ENCODE measurements at places on chromosomes 7 and 10.
A peak's percentile ranks its signal among the peaks of the same experiment; 100 is the strongest.

DNA sequence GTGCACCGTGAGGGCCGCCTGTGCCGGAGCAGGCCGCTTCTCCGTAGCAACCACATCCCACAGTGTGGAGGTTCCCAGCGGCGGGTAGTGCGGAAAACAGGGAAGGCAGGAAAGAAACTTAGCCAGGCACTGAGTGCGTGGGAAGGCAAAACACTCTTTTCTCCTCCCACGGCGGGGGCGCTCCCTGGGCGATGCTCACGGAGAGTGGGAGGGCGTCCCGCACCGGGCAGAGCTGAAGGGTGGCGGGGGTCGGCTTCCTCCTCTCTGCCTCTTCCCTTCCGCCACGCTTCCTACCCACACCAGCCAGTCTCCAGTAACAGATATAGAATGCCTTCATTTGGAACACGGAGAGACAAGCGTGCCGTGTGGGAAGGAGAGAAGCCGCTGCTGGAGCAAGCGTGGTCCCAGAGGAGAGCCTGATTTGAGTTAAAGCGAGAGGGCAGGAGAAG lies 252.5 kb downstream of the PAXIP1 start:
- no peak for DNase-seq

DNA sequence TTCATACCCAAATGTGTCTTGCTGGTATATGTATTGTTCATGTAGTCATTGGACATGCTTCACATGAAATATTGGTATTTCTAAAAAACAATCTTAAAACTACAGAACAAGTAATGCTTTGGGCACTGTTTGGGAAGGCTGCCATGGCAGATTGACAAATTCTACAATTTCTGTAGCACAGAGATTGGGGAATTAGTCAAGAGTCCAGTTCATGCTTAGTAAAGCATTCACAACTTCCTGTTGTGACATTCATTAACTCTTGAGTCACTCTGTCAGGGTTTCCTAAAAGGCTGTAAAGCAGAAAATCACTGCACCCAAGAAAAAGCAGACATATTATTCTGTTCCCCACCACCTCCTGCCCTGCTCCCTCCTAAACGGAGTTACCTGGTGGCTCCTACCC lies 398.9 kb downstream of the PHTF2 start:
- DNase-seq = no peak

DNA sequence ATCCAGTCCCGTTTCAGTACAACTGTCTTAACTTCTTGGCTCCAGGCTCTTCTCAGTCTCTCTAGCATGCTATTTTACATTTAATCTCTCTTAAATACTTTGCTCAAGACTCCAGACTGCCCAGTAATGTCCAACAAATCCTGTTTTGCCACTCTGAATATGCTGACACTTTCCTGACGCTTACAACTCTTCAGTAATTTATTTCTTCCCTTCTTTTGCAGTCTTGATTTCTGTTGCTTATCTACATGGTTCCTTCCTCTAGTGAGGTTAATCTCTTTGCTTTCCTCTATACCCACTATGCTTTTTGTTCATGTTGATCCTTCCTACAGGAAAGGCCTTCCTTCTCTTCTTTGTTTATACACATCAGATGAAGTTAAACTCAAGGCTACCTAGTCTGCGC lies 23.7 kb downstream of the UMAD1 start:
- DNase-seq = no peak

DNA sequence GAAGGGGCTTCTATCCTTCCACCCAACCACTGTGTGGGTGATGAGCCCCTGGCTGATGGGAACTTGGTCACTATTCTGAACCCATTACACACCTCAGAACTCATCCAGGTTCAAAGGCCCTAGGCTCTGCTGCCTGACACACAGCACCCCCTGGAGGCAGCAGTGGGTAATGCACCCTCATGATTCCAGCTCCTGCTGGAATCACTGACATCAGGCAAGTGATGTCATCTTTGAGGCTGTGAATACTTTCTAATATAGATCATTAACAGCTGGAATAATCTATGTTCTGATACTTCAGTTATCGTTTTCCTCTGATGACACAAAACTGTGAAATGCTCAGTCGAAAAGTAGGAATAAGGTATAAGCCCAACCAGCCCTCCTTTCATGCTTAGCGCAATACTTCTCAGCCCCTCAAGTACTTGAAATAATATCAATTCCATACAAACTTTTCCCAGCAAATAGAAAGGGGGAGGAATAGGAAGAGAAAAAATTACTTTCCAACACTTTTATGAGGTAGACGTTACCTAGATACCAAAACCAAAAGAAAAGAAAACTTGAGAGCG lies 7.5 kb upstream of the RBP3 start:
- DNase-seq = no peak

- DNase-seq = no peak
Measured at GRCh38 chr10:49113741-49114141, 1.6 kb downstream of the VSTM4 start.

GRCh38 chr10:120505056-120505455 lies 48.0 kb downstream of the PLPP4 start:
- no peak for DNase-seq

DNA sequence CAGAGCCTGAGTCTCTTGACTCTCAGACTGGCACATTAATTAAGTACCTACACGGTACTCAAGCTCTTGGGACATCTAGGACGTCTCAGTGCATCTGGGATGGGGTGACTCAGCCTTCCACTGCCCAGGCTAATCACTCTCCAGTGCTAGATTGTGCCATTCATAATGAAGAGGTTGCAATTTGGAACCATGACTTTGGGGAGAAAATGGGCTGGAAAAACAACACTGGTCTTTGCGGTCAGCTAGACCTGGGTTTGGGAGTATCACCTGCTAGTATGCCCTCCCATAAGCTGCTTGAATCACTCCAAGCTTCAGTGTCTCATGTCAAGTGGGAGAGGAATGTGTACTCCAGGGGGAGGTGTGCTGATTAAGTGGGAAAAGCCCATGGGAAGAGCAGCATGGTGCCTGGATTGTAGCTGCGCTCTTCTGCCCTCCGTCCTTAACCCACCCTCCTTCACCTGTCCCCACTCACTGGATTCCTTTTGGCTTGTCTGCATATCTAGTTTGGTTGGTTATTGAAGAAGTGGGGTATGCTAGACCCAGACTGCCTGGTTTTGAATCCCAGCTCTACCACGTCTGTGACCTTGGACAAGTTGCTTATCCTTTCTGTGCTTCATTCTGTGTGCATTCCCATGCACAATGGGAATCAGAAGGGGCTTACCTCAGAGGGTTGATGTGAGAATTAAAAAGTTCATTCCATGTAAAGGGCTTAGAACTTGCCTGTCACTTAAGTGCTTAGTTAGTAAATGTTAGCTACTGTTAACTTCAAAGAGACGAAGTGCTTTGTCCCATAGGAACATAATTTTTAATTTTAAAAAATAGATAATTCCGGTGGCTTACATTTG lies 3.8 kb downstream of the NFE2L3 start:
- DNase-seq = peak; percentile 89

DNA sequence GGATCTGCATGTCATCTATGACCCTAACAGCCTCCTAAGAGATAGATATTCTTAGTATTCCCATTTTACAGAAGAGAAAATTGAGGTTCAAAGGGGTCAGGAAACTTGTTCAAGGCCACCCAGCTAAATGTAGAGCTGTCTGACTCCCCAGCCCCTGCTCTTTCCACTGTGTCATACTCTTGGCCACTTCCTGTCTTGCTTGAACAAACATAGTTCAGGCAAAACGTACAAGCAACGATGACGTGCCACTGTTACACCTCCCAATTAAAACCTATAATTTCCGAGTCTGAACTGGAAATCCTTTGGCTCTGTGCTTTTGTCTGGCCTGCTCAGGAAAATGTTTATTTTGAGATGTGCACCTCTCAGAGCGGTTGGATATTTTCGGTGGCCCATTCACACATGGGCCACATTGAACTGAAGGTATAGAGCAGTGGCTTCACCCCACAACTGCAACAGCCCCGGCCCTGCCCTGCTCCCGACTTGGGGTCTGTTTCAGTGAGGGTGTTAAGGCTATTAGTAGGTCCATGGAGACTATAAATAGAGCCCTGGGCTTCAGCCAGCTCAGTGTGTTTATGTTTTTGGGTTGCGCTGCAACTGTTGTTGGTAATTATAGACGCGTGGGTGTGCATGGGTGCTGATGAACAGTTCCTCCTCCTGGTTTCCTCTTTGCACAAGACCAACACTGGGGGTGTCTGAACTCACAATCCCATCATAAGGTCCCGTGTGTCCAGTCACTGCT lies 172.3 kb upstream of the ADO start:
- DNase-seq = no peak

- no peak for DNase-seq
Measured at GRCh38 chr10:130160775-130161174, 24.6 kb downstream of the GLRX3 start.

DNA sequence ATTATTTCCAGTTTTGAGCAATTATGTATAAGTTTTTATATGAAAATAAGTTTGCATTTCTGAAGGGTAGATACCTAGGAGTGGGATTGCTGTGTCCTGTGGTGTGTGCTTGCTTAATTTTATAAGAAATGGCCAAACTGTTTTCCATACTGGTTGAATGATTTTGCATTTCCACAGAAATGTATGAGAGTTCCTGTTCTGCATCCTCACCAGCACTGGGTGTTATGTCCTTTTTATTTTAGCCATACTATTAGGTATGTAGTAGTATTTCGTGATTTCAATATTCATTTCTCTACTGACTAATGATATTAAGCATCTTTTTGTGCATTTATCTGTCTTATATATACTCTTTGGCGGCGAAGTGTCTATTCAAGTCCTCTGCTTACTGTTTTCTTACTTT lies 22.3 kb downstream of the CAPZA2 start:
- no peak for DNase-seq

DNA sequence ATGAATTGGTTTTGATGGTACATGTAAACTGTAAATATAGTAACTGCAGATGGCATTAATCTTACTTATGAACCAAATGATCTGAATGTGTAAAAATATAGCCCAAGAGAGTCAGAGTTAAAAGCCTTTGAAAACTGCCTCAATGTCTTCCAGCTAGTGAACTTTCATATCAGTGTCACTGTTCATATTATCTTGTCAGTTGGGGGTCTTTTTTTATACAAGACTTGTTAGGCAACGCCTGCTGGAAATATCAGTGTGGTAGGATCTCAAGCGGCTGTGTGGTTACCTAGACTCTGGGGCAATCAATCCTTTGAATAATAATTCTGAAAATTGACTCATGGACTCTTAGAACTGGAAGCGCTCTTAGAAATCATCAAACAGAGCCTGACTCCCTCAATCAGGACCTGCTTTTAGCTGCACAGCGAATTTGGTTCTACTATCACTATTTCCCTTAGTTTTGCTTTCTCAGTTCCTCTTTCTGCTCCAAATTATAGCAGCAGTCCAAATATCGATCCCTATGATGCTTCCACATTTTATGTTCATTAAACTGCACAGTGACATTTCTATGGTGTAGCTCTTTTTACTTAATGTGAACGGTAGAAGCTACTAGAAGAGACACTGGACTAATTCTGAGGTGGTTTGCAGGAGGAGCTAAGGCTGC lies 100.1 kb upstream of the COL1A2 start:
- no peak for DNase-seq

DNA sequence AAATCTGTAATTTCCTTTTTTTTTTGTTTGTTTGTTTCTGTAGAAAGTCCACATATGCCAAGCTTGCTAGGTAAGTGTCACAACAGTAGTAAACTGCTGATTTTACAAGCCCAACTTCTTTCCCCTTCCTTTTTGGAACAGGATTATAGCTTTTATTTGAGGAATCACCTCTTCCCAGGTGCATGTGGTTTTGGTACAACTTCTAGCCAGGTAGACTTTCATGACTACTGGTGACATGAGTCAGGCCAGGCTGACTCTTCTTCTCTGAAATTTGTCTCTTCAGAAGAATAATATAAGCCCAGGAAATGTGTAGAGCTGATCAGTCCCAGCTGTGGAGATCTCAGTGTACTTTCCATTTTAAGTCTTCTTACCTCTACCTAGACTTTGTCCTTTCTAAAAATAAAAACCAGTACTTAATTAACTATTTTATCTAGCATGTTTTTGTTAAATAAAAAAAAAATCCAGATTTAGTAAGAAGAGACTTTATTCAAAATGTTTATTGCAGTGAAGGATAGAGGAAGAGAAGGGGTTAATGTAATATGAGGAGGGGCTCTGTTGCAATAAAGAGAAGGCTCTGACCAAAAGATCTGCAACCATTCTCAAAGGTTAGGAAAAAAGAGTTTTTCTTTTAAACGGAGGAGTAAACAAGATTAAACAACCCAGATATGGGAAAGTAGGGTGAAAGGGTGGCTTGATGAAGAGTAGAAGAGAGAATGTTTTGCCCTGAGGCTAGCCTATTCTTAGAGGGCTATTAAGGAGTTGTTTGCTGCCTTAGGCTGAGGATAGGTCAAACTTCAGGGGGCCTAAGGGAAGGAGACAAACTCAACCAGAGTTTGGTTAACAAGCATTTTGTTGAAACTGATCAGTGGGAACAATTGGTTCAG lies 664.2 kb downstream of the SORCS1 start:
- no peak for DNase-seq

All from DMS79 (cell line).